ENCODE measurements at places on chromosomes 5 and 9. TPM values are rescaled to one million over a fixed set of nuclear protein-coding genes. Genes with fewer than 3 reads are reported as not detected.

Gene EIF4E1B
- not detected for total RNA-seq

Gene ZFP2
- total RNA-seq: 0.69 TPM

Gene ADAMTS19
- total RNA-seq: not detected

Gene LECT2
- not detected for total RNA-seq

Gene SPINK7
- total RNA-seq: not detected

Gene LCN9
- total RNA-seq: not detected

Gene SGCD
- total RNA-seq: not detected

Gene FAM200C
- 0.97 TPM for total RNA-seq

Gene INSYN2B
- total RNA-seq: not detected

Gene IL7R
- total RNA-seq: 142 TPM

Gene C9orf50
- total RNA-seq: not detected
